ENCODE measurements at places on chromosomes 3 and 15. TPM values are rescaled to one million over a fixed set of nuclear protein-coding genes. Genes with fewer than 3 reads are reported as not detected.

DNA sequence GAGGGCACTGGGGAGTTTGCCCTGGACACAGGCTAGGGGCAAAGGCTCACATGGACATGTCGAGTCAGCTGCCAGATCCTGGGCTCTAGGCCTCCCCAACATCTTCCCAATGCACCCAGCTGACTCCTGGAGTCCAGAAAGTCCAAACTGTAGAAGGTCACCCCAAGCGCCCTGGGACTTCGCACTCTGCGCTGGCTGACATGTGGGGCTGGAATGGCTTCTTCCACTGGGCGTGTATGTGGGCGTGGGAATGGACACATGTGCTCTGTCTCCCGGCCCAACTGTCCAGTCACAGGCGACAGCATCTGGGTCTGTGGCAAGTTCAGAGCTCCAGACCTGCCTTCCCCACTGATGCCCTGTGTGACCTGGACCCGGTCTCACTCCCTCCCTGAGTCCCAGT is 13.2 kb upstream of the FURIN start:
- H3K27me3 ChIP-seq, result no peaks in the 10 kb centered on the region
- peaks cover 4% of the 10 kb centered on the region for H3K36me3 ChIP-seq
- H3K4me3 ChIP-seq, result no peak overlapping the region
- H3K4me1 ChIP-seq, result peaks cover 5% of the 10 kb centered on the region

- H3K27me3 ChIP-seq, result peaks cover 3% of the 10 kb centered on the region
- H3K4me3 ChIP-seq, result no peak overlapping the region
- DNase-seq, result no peak
- H3K4me1 ChIP-seq, result no peaks in the 10 kb centered on the region
- H3K27ac ChIP-seq, result no peak overlapping the region
Observed at GRCh38 chr15:34651997-34652725, 68.7 kb upstream of the GOLGA8B start.

- H3K36me3 ChIP-seq, result no peaks in the 10 kb centered on the region
- no peak overlapping the region for H3K4me3 ChIP-seq
- no peak overlapping the region for H3K27ac ChIP-seq
- peaks cover 20% of the 10 kb centered on the region for H3K27me3 ChIP-seq
- H3K4me1 ChIP-seq, result no peaks in the 10 kb centered on the region
Observed at GRCh38 chr15:73464602-73465001, 21.6 kb downstream of the REC114 start.

TAGLN3 gene
- total RNA-seq, result 1.8 TPM

DNA sequence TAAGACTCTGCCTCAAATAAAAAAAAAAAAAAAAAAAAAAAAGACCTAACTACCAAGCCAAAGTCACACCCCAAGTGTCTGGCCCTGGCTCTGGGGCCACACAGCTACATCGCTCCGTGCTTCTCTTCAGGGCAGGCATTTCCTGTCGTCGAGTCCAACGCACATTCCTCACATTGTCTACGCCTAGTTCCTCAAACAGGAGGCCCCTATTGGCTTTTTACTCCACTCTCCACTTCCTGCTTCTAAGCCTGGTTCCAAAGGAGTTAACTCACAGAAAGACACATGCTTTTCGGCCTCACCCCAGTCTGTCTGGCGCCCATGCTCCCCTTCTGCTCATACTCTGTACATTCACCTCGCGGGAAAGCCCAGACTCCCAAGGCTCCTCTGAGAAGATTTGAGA is 28.8 kb downstream of the KNG1 start:
- no peak overlapping the region for H3K4me3 ChIP-seq
- H3K27me3 ChIP-seq, result peaks cover 10% of the 10 kb centered on the region
- peaks cover 5% of the 10 kb centered on the region for H3K4me1 ChIP-seq
- DNase-seq, result no peak

GRCh38 chr3:111666041-111666735 is 71.0 kb upstream of the ZBED2 start:
- peaks cover 7% of the 10 kb centered on the region for H3K4me1 ChIP-seq
- H3K36me3 ChIP-seq, result peaks cover 10% of the 10 kb centered on the region
- H3K27me3 ChIP-seq, result no peaks in the 10 kb centered on the region

GRCh38 chr15:39320355-39320754 is 260.5 kb upstream of the THBS1 start:
- peaks cover 10% of the 10 kb centered on the region for H3K4me1 ChIP-seq
- peaks cover 4% of the 10 kb centered on the region for H3K36me3 ChIP-seq
- H3K27me3 ChIP-seq, result no peaks in the 10 kb centered on the region
- DNase-seq, result no peak
- H3K27ac ChIP-seq, result no peak overlapping the region
